Hypothalamus (tissue), 51 donors: ENCODE measurements at places on chromosomes 5 and 9.

DNA sequence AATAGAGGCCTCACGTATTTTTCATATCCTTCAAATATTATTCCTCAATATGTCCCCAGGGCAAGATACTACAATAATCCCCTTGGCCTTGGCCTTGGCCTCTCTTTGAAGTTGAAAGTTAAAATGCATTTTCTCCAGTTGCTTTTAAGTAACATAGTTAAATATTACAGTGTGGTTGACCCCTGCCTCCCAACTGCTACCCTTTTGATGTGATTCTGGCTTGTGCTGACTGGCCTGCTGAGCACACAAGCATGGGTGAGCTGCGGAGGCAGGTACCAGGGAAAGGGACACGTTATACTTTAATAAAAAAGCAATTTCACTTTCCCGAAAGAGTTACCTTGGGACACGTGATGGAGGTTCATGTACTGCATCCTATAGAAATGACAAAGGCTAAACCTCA is 17.9 kb upstream of the TMEM252 start:
- DNase-seq = no peak

DNA sequence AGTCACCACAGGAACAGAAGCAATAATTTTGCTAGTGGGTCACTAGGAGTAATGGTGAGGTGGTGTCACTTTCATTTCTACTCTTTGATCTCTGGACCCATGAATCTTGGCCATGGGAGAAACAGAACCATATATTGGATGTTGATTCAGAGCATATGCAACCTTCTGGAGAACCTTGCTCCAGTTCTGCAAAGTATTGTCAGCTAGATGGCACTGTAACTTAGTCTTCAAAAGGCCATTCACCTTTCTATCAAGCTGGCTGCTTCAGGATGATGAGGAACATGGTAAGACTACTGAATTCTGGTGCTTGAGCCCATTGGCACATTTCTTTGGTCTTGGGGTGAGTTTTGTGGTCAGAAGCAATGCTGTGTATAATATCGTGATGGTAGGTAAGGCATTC is 129.1 kb upstream of the FBN2 start:
- no peak for DNase-seq

- DNase-seq = no peak
Measured at GRCh38 chr9:36823934-36824333, 210.1 kb downstream of the PAX5 start.

- no peak for DNase-seq
Measured at GRCh38 chr5:124050120-124050770, 538.3 kb downstream of the CSNK1G3 start.

GRCh38 chr9:86721843-86722705 is 225.2 kb downstream of the GAS1 start:
- no peak for DNase-seq

GRCh38 chr5:143013176-143013891 is 243.2 kb downstream of the ARHGAP26 start:
- DNase-seq = no peak

DNA sequence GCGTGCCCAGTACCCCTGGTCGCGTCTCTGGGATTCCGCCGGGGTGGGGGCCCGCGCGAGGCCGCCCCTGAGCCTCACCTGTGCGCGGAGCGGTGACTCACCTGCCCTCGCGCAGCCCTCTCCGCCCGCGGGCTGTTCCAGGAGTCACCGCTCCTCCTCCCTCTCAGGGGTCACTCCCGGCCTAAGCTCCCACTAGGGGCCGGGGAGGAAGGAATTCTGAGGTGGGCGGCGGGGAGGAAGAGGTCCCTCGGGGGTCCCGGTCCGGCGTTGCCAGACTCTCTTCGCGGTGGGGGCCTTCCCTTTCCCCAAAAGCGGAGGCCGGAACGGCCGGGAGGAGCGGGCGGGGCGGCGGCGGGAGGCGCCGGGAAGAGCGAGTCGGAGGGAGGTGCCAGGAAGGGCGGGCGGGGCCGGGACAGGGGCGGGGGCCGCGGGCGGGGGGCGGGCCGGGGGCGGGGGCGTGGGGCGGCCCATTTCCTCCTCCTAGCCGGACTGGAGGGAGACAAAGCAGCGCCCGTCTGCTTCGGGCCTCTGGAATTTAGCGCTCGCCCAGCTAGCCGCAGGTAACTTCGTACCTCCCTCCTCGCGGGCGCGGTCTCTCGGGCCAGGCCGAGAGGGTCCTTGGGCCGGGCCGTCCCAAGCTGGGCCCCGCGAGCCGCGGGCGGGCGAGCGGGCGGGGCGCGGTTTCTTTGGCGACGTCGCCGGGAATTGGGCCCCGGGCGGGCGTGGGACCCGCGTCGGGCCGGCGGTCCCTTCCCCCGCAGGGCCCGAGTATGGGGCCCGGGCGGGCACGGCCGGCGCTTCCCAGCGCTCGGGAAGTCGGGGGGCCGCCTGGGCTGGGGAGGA is at the start of gene CTNNA1:
Gene CTNNA1 (plus strand): TSS at position 475 of the 843 bp plus-strand sequence. CDS start 28,500 bp downstream, outside the sequence.
- DNase-seq = peak; percentile 74
